Activated T-cell treated with anti-CD3 and anti-CD28 coated beads, Interleukin-2, amount 50 U/mL, for 4 hours (primary cell): ENCODE measurements at places on chromosomes 7 and 10.

GRCh38 chr10:51066231-51066630 lies 8.1 kb upstream of the PRKG1 start:
- DNase-seq = no peak

GRCh38 chr7:149586646-149587645 lies 89.3 kb upstream of the ZNF746 start:
- no peak for DNase-seq

DNA sequence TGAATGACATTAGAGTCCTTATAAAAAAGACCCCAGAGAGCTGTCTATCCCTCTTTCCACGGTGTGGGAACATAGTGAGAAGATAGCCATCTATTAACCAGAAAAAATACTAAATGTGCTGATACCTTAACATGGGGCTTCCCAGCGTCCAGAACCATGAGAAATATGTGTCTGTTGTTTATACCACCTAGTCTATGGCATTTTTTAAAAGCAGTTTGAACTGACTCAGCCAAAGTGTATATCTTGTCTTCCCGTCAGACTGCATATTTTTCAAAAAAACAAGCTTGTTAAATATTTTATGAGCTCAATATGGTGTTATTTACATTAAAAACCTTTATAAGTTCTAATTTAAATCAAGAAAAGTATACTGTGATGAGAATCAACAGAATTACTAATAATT lies 255.3 kb downstream of the HGF start:
- no peak for DNase-seq

DNA sequence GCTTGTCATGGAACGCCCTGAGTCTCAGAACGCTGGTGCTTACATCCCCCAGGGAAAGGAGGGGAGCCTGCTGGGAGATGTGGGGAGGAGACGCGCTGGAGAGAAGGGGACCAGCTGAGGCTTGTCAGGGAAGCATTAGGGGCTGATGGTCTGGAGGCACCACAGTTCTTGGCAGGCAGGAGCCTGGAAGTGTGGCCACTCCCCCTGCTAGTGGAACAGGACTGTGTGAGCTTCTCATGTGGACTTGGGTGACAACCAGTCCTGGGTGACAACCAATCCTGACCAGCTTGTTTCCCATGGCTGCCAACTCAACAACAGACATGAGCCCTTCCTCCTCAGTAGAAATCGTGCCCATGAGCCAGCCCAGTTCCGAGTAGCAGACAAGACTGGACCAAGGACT lies 87.8 kb downstream of the SPDYE5 start:
- no peak for DNase-seq

DNA sequence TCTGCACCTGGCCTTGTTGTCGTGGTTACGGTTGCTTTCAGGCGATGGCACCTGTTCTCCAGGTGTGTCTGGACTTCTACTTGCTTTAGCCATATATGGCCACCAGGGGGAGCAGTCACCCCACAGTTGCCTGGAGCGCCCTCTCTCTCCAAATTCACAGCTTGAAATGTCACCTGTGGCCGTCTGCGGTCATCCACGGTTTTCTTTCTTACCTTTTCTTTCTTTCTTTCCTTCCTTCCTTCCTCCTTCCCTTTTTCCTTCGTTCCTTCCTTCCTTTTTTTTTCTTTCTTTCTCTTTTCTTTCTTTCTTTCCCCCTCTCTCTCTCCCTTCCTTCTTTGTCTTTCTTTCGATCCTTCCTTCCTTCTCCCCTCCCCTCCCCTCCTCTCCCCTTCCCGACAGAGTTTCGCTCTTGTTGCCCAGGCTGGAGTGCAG lies 150.5 kb upstream of the VKORC1L1 start:
- DNase-seq = peak; percentile 69

GRCh38 chr7:92964141-92964540 lies 127.8 kb upstream of the CDK6 start:
- no peak for DNase-seq

- DNase-seq = no peak
Observed at GRCh38 chr7:26976840-26977239, 112.5 kb upstream of the SKAP2 start.

DNA sequence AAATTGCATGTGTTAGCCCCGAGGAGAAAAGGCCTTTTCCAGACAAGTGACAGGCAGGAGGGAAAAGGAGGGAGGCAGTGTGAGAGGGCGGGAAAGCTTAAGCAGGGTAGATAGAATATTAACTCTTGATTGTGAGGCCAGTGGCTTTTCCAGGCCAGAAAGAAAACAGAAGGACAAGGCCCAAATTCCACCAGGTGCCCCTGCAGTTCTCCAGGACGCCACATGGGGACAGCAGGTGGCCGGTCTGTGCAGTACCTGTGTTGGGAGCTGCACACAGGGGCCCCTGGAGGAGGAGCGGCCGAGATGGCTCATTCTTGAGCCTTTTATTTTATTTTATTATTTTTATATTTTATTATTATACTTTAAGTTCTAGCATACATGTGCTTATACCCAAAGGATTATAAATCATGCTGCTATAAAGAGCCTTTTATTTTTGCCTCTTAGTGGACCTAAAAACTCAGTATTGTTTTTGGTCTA lies 141.3 kb upstream of the KLF14 start:
- no peak for DNase-seq
